CD14-positive monocyte (primary cell): ENCODE measurements at places on chromosomes 5 and 9. TPM values are rescaled to one million over a fixed set of nuclear protein-coding genes. Genes with fewer than 3 reads are reported as not detected.

The NREP gene
- polyA plus RNA-seq: 17.1 TPM

DNA sequence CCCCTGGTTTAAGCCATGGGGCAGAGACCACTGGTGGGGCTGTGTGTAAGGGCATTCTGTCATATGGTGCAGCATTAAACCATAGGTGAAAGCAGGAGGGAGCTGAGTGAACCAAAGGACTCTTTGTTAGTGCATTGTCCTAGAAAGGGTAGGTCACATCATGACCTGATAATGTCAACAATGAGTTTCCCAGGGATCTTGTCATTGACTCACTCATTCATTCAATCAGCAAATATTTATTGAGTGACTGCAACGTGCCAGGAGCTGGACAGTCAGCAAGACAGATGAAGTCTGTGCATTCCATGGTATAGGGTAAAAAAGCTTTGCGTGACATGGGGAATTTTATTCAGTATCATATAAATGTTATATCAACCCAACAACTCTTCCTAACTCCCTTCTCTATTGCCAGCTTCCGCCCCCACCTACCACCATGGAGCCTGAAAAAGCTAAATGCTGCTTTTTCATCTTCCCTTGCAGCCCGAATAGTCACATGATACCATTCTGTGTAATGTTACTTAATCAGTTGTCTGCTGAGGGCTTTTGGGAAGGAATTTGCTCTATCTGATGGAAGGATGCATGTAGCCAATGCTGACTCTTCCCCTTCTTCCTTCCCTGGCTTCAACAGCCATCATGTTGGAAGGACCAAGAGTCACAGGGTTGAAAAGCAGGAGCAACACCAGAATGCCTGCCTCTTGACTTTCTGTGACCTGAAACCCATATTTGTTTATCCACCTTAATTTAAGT, 11.5 kb upstream of the OTULINL start:
- H3K4me1 ChIP-seq: peaks cover 53% of the 10 kb centered on the region
- DNase-seq: no peak
- H3K27ac ChIP-seq: peak overlapping the region; percentile 15
- H3K27me3 ChIP-seq: no peaks in the 10 kb centered on the region
- no peaks in the 10 kb centered on the region for H3K36me3 ChIP-seq

The SELENOP gene
- 0.24 TPM for polyA plus RNA-seq

The TRIM36 gene
- 0.67 and 2.3 TPM in 2 replicates for polyA plus RNA-seq

DNA sequence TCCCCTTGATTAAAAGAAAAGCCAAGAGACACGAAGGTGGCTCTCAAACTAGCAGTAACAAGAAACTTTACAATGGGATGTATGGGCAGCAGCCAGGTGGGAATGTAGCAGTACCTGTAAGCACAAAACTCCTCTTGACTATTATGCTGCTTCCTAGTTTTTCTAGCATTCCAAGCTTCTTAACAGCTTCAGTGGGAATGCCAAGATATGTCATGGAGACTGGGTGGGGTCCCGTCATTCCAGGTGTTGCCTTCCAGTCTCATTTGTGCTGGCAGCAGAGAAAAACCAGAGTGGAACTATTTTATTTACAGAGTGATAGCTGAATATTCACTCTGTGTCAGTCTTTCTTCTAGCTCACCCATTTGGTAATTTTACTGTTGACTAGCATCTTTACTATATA, 236.6 kb downstream of the ARL15 start:
- no peak for DNase-seq
- H3K36me3 ChIP-seq: no peaks in the 10 kb centered on the region
- H3K27me3 ChIP-seq: no peaks in the 10 kb centered on the region
- no peak overlapping the region for H3K4me3 ChIP-seq
- H3K4me1 ChIP-seq: no peaks in the 10 kb centered on the region

GRCh38 chr9:70030156-70030555, 13.5 kb upstream of the MAMDC2 start:
- no peak overlapping the region for H3K4me3 ChIP-seq
- no peak overlapping the region for H3K27ac ChIP-seq
- no peaks in the 10 kb centered on the region for H3K27me3 ChIP-seq

The PRRX2 gene
- not detected in 2 replicates for polyA plus RNA-seq

DNA sequence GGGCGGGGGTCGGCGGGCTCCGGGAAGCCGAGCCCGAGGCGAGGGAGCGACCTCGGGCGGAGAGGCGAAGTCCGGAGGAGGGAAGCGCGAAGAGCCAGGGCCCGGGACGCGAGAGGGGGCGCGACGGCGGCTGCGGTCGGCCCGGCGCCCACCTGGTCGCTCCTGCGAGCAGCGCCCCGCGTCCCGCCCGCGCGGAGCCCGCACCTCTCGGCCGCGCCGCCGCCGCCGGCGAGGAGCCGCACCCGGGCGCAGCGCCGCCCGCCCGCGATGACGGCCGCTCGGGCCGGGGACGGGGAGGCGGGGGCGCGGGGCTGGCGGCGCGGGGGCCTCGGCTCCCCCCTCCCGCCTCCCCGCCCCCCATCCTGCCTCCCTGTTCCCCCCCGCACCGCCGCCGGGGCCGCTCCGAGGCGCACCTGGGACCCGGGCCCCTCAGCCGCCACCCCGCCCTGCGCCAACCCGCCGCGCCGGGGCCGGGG, 2.6 kb downstream of the NR5A1 start:
- no peaks in the 10 kb centered on the region for H3K36me3 ChIP-seq
- no peak for DNase-seq
- peaks cover 10% of the 10 kb centered on the region for H3K4me1 ChIP-seq
- no peak overlapping the region for H3K27ac ChIP-seq
- no peak overlapping the region for H3K4me3 ChIP-seq
